Ammon's horn (tissue), 1 donor: ENCODE measurements at places on chromosomes 6 and 20.

GRCh38 chr20:38369389-38369788 lies 23.1 kb downstream of the LBP start:
- DNase-seq, result no peak

- no peak for DNase-seq
These were observed 386.9 kb upstream of the MAN1A1 start for GRCh38 chr6:119736296-119737021.

- DNase-seq, result peak; percentile 55
These were observed 66.2 kb upstream of the SLCO4A1 start for GRCh38 chr20:62575976-62576722.

GRCh38 chr20:16001286-16001685 lies 572.0 kb downstream of the KIF16B start:
- no peak for DNase-seq

GRCh38 chr6:49730251-49730650 lies 13.9 kb downstream of the CRISP3 start:
- no peak for DNase-seq

GRCh38 chr20:17061715-17062114 lies 165.1 kb upstream of the PCSK2 start:
- no peak for DNase-seq

- no peak for DNase-seq
These were observed 76.5 kb upstream of the SUPT3H start for GRCh38 chr6:45454008-45454911.

DNA sequence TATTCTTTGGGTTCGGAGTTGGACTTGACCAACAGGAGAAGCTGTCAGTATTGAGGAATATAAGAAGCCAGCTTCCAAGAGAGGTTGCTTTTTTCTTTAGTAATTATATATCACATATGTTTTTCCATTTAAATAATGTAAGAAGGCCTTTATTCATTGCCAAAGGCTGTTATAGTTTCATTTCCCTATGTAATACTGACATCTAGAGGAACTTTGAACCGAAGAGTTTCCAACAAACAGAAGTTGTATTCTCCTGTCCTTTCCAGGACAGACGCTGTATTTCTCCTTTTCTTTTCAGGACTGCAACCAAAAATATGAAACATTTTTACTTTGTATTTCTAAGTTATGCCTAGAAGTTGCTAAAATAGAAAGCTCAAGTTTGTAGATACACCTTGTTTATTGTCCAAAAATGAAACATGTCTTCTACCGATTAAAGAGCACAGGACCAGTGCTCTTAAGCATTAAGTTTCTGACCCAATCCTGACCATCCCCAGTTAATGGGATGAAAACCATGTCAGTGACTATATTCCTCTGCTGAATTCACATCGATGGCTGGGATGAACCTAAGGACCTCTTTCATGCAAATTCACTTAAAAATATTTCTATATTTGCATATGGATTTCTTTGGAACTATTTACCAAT lies 55.1 kb downstream of the MYLK4 start:
- DNase-seq, result peak; percentile 23

GRCh38 chr6:130162421-130162820 lies 60.3 kb downstream of the SAMD3 start:
- no peak for DNase-seq

- DNase-seq, result no peak
These were observed 651 bp upstream of the CCND3 start for GRCh38 chr6:41942067-41942851.

DNA sequence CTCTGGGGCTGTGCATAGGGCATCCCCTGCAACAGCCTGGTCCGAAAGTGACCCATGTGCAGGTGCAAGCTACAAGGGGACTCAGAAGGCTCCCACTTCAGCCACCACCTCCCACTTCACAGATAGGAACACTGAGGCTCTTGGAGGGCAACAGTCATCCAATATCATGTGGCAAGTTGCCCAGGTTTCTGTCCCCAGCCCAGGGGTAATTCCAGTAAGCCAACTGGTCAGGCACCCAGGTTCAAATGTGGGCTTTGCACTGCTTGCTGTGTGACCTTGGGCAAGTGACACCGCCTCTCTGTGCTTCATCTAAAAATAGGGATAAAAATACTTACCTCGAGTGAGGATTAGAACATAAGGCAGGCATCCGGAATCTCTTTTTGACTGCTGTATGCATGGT lies 62.0 kb upstream of the SIRPA start:
- no peak for DNase-seq

DNA sequence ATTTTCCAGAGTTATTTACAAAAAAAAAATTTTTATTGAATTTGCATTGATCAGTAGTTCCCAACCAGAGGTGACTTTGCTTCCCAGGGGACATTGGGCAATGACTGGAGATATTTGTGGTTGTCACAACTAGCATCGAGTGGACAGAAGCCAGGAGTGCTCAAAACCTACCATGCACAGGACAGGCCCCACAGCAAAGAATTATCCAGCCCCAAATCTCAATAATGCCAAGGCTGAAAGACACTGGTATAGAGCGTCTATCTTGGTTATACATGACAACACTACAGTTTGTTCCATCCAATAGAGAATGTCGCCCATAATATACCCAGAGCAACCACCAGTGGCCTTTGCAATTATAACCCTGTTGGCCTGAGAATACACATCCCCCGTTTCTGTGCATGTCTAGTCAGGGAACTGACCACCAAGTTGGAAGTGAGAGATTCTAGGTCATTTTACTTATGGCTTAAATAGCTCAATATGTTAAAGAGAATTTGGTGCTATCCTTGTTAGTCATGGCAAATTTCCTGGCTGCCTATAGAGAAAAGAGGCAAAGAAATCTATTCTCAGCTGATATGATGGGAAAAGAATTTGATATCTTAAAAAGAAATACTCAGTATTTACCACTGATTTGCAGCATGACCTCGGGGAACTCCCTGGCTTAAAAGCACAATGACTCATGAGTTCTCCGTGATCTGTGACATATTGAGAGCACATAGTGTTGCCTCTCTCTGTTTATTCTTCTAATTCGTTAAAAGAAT lies 76.0 kb upstream of the ADTRP start:
- no peak for DNase-seq

DNA sequence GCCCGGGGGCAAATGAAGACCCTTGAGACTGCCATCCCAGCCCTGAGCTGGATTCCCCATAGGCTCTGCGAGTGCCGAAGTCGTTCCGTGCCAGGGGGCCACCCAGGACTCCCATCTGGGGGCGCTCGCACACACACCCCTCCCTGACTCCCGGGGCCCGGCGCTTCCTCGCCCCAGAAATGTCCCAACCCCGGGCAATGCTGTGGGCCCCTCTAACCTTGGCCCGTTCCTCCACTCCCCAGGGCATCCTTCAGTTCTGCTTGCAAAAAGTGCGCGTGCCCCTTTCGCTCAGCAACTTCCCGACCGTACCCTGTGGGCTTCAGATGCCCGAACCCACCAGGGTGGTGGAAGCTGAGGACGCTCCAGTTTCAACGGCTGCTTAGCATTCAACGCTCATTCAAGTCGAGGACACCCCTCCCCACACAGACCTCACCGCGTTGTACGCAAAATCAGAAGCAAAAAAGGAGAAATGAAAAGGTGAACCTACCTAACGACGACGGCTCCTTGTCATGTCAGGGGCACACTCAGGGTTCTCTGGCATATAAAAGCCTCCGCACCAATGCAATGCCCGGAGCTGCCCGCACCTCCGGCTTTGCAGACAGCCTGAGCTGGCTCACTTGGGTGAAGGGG lies 25.3 kb downstream of the RIPOR2 start:
- no peak for DNase-seq

GRCh38 chr6:15877231-15877630 lies 214.4 kb upstream of the DTNBP1 start:
- DNase-seq, result no peak

GRCh38 chr6:35238843-35239289 lies 20.7 kb upstream of the ZNF76 start:
- no peak for DNase-seq

DNA sequence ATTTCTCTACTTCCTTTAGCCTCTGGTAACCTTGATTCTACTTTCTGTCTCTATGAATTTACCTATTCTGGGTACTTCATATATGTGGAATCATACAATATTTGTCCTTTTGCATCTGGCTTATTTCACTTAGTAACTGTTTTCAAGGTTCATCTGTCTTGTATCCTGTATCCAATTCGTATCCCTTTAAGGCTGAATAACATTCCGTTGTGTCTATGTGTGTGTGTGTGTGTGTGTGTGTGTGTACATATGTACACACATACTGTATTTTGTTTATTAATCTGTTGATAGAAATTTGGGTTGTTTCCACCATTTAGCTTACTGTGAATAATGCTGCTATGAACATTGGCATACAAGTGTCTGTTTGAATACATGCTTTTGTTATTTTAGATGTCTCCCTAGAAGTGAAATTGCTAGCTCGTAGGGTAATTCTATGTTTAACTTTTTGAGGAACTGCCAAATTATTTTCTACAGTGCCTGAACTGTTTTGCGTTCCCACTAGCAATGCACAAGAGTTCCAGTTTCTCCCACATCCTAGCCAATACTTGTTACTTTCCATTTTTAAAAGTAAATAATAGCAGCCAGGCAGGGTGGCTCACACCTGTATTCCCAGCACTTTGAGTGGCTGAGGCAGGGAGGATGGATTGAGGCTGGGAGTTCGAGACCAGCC lies 17.7 kb downstream of the SENP6 start:
- DNase-seq, result peak; percentile 43

- DNase-seq, result no peak
These were observed 9.2 kb downstream of the CST3 start for GRCh38 chr20:23628402-23629016.

- DNase-seq, result no peak
These were observed 336.6 kb downstream of the PREX1 start for GRCh38 chr20:48490961-48491831.

DNA sequence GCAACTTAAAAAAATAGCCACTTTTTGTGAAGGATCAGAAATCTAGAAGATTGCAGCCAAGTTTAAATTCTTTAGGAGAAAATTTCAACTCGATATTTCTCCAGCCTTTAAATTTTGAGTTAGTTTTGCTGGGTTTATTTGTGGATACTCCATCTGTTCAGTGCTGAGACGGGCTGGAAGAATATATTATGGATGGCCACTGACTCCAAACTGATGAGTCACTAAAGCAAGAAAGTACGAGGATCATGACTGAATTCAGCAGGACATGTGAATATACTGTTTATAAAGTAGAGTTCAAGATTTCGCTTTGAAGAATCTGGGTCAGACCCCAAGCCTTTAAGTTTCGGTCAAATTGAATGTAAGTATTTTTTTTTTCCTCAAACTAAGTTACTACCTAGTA lies 199.5 kb downstream of the ADGRB3 start:
- no peak for DNase-seq

DNA sequence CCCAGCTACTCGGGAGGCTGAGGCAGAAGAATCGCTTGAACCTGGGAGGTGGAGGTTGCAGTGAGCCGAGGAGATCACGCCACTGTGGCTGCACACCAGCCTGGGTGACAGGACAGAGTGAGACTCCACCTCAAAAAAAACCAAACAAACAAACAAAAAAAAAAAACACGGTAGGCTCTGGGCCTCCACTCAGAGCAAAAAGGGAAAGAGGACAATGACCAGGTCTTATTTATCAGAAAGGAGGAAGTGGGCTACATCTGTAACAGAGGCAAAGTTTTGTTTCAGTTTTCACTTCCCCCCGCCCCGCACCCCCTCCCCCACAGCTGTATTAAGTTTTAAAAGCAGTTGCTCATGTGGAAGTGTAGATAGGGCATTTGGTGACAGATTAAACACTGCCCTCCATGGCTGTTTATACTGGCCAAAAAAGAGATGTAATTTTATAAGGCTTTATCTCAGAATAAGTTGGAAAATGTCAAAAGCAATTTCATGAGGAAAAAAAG lies 114.6 kb downstream of the RCAN2 start:
- DNase-seq, result no peak

- no peak for DNase-seq
These were observed 70.3 kb upstream of the DSP start for GRCh38 chr6:7471171-7471570.

DNA sequence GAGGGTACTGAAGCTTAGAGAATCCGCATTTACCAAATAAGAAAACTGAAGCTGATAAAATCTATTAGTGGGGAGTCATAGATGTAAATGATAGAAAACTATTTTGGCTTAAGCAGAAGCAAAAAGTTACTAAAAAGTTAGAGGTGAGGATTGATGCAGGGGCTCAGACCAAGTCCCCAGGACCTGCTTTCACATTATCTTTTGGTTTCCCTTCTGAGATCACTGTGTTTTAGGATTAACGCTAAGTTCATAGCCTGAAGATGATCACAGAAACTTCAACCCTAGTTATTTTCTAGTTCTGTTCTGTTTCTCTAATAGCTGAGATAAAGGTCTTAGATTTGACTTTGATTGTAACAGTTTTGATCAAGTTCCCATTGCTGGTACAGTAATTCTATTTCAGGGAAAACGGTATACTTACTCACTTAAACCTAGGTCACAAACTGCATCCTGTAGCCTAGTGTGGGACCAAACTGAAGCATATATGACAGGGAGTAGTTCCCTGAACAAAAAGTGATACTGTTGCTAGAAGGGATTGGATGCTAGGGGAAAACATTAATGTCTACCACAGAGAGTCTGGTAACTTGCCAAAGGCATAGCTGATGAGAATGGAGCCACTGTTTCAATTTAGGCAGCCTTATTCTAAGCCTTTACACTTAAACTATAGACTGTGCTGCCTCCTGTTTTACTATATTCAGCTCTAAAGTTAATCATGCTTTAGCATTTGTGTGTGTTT lies 13.1 kb downstream of the CYB5R4 start:
- peak; percentile 68 for DNase-seq

DNA sequence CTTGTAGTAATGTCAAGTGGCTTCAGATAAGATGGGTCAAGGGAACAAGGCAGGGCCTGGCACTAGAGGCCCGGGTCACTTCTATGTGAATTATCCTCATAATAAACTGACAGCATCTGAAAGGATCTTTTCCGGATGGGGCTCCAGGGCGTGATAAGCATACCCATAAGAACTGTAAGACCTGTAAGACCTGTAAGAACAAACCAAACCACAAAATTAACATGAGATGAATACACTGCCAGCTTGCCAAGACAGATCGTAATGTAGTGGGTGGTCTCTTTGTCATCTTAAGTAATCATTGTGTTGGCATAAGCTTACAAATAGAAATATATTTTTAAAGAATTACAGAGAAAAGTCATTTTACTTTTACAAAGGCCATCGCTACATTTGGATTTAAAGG lies 334.9 kb downstream of the RFPL4B start:
- DNase-seq, result no peak
